ENCODE measurements at places on chromosomes 6 and 20.

GRCh38 chr20:45322952-45323383, 14.9 kb upstream of the MATN4 start:
- DNase-seq, result no peak

DNA sequence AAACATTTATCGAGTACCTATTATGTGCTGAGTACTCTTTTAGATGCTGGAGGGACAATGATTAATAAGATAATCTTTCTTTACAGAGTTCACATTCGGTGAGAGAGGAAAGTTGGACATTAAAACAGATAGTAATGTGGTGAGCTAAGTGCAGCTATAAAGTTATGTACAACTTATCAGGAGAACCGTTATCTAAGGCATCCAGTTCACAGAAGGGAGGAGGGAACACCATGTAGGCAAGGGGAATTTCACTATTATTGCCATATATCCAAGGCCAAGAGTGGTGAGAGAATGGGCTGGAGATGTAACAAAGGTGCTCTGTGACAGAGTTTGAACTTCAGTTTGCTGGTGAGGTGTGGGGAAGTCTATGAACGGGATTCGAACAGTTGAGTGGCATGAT, 105.8 kb downstream of the CARMIL1 start:
- DNase-seq, result no peak

DNA sequence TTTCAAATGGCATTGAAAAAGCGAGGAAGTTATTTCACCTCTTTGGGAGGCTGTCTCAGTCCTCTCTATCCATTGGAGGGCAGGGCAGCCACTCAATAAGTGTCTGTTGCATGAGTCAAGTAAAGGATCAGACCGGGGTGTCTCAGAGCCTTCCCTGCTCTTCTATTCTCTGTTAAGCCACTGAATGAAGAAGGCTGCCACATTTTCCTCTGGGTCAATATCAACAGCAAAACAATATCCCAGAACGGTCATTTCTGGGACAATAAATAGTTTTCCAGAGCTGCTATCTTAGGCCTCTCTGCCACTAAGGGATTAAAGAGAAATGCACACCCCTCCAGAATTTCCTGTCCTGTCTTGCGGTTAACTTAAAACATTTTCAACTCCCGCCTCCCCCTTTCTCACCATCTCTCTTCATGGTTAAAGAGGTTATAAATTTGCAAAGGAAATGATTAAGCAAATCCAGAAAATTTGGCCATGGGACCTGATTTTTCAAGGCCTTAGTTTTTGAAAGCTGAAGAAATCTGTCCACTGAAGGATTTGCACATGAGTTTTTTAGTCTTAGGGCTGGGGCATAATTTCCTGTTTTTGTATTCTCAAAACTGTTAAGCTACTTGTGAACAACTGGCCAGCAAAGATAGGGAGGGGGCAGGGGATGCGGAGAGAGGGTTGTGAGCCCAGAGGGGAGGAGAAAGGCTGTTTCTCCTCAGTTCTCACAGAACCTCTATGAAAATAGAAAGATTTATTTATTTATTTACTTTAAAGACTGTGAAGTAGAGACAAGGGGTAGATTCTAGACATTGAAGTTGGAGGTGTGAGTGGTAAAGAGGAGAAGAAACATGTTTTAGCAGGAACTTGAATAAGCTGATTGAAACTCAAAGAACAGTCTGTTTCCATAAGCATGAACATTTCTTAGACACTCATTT, 135.7 kb downstream of the BCAS1 start:
- no peak for DNase-seq

DNA sequence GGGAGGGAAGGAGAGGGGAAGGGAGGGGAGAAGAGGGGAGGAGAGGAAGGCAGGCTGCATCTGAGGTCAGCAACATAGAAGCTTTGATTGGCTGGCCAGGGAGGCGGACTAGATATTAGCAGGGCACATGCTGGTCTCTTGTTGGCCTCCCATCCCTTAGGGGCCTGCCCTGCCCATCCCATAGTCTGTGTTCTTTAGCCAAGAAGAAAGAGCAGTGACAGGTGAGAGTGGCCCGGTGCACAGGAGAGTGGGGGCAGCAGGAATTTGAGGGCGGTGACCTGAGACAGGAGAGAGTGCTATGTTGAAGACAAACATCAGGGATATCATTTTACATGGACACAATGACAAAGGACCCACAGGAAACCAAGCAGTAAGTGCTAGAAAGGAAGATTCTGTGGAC, 413.5 kb downstream of the SYNE1 start:
- DNase-seq, result no peak

GRCh38 chr6:12203001-12203400, 87.2 kb upstream of the EDN1 start:
- no peak for DNase-seq

- no peak for DNase-seq
These were observed 38.0 kb downstream of the SCP2D1 start for GRCh38 chr20:18851629-18852028.

GRCh38 chr6:47188588-47189021, 121.1 kb downstream of the TNFRSF21 start:
- no peak for DNase-seq

DNA sequence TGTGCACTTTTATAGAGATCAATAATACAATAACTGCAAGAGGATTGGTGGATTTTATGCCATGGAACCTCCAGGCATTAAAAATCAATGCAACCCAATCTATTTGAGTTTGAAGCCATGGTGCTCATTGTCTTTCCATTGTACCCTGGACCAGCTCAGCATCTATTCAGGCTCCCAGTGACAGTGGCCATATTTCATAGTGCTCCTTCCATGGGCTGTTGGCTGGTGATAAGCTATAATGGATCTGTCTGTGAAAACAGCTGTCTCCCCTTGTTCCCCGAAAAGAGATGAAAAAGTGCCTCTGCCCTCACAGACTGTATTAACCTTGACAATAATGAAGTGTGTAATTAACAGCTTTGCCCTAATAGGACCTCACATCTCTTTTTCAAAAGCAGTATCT, 74.3 kb downstream of the LAMP5 start:
- no peak for DNase-seq

DNA sequence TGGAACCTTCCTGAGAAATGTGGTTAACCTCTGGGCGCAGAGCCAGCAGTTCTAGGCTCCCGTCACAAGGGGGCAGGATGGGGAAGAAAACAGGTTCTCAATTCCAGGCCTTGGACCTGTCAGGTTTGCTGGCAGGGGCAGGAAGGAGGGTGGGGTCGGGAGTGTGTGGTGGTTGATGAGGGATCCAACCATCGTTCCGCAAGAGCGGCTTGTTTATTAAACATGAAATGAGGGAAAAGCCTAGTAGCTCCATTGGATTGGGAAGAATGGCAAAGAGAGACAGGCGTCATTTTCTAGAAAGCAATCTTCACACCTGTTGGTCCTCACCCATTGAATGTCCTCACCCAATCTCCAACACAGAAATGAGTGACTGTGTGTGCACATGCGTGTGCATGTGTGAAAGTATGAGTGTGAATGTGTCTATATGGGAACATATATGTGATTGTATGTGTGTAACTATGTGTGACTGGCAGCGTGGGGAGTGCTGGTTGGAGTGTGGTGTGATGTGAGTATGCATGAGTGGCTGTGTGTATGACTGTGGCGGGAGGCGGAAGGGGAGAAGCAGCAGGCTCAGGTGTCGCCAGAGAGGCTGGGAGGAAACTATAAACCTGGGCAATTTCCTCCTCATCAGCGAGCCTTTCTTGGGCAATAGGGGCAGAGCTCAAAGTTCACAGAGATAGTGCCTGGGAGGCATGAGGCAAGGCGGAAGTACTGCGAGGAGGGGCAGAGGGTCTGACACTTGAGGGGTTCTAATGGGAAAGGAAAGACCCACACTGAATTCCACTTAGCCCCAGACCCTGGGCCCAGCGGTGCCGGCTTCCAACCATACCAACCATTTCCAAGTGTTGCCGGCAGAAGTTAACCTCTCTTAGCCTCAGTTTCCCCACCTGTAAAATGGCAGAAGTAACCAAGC, 29.6 kb downstream of the SRSF3 start:
- peak; percentile 70 for DNase-seq

DNA sequence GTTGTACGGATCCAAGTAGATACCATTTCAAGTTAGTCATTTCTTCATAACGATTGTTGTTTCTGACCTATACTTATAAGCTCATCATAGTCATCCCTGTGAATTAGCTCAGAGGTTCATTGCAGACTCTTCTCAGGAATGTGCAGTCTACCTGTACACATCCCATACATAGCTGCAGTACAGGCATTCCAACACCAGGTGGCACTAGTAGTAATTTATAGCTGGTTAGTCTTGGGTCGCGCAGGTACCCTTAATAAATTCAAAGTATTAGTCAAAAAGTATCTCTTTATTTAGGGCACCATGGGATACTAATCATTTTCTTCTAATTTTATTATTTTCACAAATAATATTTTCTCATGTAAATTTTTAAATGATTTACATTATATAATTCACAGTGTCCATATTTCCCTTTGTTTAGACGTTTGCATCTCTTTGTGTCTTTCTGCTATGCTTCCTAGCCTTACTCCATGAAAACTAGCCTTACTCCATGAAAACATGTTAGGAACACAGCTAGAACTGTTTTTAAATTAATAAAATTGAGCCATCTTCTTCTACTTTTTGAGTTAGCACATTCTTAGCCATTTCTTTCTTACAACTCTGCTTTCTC, 128.6 kb upstream of the FAM83B start:
- DNase-seq, result no peak

DNA sequence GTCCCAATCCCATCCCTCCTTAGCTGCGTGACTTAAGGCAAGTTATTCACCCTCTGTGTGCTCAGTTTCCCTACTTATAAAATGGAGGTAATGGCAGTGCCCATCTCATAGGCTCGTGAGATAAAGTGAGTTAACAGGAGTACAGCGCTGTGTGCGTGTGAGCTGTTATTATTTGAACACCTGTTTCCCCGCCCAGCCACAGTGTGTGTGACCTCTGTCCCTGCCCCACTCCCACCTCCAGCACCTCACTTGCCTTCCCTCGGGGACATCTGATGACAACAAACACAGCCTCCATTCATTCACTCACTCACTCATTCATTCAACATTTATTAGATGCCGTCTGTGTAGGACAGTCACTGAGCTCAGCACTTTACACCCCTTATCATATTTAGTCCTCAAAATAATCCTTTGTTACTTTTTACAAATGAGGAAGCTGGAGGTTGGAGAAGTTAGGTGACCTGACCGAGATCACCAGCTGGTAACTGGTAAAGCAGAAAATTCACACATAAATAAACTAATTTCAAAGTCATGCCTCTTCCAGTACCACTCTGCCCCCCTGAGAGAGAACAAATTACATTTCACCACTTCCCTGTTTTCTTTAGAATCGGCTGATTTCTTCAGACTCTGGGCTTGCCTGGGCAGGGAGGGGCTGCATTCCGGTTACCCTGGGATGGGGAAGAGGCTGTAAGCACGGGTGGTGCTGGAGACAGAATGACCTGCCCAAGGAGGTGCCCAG, 58.6 kb downstream of the CPNE5 start:
- no peak for DNase-seq

GRCh38 chr6:26594131-26594498, 2.6 kb upstream of the ABT1 start:
- DNase-seq, result no peak

DNA sequence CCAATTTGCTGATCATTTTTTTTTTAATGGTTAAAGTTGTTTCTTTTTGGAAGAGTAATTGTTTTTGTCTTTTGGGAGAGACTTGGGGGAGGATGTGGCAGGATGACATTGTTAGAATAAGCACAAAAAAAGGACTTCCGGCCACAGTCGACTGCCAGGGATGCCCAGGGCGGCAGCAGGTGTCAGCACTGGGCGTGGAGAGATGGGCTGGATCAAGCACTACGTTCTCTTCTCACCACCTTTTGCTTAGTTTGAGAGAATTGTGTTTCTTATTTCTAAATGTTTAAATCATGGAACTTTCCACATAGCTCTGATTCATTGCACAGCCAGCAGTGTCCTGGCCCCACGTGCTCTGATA, 104.6 kb upstream of the FRMD1 start:
- DNase-seq, result no peak

DNA sequence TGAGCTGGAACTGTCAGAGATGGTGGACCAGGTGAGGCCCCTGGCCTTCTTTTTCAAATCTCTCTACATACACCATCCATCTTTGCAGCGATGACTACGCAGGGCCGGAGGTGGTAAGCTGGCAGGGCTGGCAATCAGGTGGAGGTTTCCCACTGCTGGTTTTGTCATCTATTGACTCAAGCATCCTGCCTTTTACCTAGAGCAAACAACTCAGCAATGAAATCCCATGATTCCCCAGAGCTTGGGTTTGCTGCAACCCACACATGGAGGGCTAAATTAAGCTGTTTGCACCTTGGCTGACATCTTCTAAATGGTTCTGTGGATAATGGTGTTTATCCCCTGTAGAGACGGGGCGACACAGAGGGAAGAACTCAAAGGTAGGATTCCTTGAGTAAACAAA, 170.2 kb downstream of the SCP2D1 start:
- no peak for DNase-seq

- no peak for DNase-seq
These were observed 263.8 kb downstream of the C6orf118 start for GRCh38 chr6:165045631-165046030.

DNA sequence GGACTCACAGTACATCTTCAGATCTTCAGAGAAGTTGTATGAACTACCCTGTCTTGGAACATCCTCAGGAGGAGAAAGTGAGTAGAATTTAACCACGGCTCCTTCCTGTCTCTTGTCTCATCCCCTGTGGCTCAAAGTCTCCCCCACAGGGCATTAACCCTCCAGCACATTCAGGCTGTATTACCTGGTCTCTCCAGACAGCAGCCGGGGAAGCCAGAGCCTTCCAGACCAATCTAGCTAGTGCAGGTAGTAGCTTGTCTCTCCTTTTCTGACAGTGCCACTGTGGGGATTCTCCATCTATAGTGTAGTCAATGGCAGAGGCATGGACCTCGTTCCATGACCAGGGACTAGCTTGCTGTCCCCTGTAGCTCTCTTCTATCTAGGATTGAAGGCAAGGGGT, 16.9 kb upstream of the ELMO2 start:
- DNase-seq, result no peak

DNA sequence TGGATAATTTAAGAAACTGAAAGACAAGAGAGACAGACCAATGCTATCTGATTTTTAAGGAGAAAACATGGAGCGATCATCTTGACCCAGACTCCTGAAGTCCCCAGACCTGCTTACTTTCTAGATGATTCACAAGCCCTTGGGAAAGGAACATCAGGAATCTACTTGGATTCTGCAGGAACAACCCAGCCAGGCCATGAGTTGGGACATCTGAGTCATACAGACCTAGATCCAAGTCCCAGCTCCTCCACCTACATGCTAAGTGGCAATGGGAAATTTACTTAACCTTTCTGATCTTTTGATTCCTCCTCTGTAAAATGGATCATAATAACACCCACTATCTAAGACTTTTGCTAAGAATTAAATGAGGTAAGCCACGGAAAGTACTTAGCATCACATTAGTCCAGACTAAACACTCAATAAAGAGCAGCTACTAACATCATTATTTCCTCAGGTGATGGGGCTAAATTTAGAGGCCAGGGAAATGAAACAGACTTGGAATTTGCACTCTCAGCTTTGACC, 61.0 kb upstream of the MAFB start:
- DNase-seq, result no peak

DNA sequence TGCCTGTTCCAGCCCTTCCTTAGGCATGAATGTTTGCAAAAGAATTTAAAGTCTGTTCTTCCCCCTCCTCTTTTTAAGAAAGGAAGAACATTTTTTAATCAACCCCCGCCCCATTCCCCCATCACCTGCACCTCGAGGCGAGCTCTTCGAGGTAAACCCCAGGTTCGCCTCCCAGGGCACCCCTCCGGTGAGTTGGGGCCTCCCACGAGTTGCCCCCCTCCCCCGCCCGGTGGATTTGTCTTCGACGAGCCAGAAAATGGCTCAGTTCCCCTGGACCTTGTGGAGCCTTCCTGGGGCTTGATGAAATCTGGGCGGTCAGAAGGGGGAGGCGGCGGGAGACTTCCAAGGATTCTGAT, 256 bp upstream of the OVOL2 start:
- DNase-seq, result no peak

Data from NCI-H2107 (cell line).